AG09309 (cell line): ENCODE measurements at places on chromosomes 3 and 15.

DNA sequence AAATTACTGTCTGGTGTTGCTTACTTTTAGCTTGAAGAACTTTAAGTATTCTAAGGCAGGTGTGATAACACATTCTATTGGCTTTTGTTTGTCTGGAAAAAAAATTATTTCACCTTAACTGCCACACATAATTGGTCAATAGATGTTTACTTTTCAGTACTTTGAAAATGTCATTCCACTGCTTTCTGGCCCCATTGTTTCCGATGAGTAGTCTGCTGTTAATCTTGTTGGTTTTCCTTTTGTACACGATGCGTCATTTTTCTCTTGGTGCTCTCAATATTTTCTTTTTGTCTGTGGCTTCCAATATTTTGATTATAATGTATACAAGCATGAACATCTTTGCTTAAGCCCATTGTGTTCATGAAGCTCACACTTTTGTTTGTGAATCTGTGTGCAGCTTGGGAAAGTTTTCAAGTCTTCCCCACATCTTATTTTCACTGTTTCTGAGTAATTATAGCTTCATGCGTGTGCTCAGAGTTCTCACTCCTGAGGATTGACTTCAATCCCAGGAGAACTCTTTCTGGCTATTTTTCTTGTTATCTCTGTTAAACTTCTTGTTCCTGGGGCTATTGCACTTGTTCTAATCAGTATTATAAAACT lies 664.7 kb downstream of the IGSF11 start:
- no peak for DNase-seq

- DNase-seq, result no peak
Measured at GRCh38 chr3:110677506-110677905, 394.1 kb upstream of the NECTIN3 start.

DNA sequence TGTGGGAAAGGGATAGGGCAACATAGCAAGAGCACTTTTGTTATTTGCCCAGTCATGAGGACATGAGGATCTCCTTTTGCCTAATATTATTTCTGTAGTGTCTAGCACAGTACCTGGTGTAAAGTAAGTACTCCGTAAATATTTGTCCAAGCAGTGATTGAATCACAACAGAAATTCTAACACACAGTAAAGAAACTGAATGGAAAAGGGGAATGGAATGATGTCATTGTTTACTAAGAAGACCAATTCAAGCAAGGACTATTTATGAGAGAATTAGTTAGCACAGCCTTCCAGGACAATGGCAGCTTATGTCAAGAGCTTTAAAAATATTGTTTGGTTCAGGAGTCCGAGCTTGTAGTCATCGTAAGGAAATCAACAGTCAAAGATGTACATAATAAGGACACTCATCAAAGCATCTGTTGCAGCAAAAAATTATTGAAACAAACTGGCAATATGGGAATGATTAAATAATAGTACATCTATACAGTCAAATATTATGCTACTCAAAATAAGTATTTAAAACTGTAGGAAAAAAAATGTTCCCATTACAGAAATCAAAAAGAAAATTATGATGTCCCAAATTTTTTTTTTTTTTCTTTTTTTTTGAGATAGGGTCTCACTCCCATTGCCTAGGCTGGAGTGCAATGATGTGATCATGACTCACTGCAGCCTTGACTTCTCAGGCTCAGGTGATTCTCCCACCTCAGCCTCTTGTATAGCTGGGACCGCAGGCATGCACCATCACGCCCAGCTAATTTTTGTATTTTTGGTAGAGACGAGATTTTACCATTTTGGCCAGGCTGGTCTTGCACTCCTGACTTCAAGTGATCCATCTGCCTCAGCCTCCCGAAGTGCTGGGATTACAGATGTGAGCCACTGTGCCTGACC lies 17.9 kb downstream of the CAPN7 start:
- no peak for DNase-seq

DNA sequence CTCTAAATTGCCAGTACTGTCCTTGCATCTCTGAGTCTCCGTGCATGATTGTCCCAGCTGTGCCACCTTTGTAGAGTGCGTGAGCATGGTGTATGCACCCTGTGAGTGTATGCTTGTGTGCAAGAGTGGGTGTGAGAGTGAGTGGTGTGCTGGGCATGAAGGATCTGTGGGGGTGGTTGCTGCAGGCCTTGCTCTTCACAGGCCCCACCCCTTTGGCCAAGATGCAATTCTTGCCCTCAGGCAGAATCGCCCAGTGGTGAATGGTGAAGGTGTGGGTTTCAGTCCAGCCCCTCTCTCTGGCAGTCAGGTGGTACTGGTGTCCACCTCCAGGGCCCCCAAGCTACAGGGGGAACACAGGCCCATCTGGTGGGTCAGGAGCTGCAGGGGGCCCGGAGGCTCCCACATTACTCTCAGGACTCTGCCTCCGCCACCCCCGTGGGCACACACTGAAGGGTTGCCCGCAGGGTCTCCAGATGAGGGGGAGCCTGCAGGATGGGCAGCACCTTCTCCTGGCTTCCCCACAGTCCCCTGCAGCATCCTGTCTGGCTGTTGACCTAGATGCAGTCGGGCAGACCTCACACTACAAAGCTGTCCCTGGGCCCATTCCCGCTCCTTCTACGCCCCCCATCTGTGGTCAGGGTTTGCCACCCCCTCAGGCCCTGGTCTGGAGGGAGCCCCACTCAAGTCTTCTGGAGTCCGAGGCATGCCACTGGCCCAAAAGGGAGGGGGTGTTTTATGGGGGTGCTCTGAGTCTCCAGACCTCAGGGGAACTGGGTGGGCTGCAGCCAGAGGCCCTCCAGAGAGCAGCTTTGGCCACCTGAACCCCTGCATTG lies 8.3 kb upstream of the ROPN1B start:
- DNase-seq, result no peak

GRCh38 chr3:113847664-113848461 lies 9.3 kb downstream of the GRAMD1C start:
- no peak for DNase-seq

GRCh38 chr3:27105904-27106303 lies 263.3 kb downstream of the NEK10 start:
- no peak for DNase-seq

- DNase-seq, result no peak
Measured at GRCh38 chr15:92079047-92079446, 225.5 kb downstream of the SLCO3A1 start.

DNA sequence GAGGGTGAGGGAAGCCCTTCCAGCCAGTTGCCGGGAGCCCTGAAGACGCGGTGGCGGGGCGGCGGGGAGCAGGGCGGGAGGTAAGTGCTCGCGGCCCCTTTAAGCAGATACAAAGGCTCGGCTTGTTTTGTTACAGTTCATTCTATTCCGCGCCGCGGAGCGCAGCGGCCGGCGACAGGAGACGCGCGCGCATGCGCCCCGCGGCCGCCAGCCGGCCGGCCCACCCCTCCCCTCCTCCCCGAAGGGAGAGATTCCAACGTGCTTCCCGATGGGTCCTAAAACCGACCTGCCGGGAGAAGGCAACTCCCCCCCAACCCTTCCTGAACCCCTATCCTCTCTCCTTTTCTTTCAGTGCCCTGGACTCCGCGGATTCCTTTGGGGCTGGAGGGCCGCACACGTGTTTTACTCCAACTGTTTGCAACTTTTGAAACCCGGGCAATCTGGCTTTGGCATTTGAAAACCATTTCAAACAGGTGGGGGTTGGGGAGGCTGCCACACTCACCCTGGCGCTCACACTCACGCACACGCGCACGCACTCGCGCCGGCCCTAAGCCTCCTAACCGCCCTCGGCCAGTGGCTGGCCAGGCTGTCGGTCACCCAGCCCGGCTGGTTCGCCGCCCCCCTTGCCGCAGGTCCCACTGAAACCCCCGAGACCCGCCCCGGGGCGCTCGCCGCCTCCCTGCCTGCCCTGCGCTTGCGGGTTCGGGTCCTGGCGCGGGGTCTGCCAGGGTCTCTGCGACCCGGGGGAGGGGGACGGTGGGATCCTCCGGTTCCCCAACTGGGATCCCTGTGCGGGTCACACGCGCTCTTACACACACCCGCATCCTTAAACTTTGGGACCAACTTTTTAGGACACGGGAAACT lies at the start of gene MAGI1:
MAGI1 (minus strand) TSS at position 193 of the 864 bp plus-strand sequence. CDS start 610 bp downstream, outside the sequence.
- peak; percentile 89 for DNase-seq

GRCh38 chr3:43762451-43762850 lies 71.7 kb downstream of the ABHD5 start:
- no peak for DNase-seq

DNA sequence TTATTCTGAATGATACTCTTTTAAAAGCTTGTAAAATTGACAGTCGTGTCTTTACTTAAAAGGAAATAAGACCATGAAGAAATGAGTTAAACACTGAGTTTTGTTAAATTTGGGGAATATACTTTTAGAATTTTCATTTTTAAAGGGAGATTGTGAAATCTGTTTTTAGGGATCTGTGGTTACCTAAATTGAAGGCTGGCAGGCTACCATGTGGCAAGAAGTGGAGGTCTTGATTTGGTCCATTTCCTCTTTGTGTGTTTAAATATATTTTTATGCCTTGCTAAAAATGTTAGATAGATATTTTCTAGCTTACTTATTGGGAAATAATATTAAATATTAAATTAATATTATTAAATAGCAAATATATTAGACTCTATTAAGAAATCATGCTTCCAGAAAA lies 36.6 kb upstream of the SLC22A13 start:
- DNase-seq, result no peak

- DNase-seq, result no peak
Measured at GRCh38 chr15:59332009-59332408, 40.7 kb downstream of the MYO1E start.

DNA sequence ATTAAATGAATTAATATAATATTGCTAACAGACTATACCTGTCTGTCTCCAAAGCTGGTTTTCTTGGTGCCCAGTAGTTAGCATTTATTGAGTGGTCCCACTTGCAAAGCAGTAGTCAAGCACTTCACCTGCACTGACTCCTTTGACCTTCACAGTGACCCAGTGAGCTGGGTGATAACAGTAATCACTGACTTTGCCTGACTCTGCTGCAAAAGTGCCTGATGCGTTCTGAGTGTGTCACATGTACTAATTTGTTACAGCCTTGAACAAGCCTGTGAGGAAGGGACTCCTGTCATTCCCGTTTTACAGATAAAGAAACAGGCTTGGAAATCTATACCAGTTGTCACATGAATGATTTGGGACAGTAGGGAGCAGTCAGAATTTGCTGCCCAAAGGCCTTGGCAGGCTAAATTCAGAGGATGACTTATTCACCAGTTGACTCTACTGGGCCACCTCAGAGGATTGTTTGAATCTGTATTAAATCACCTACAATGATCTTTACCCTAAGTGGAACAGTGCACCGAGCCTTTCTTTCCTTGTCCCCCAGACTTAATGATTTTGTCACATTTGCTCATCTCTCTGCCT lies 116.6 kb upstream of the PLXNA1 start:
- no peak for DNase-seq

- DNase-seq, result no peak
Measured at GRCh38 chr3:181616088-181617070, 95.3 kb upstream of the SOX2 start.

DNA sequence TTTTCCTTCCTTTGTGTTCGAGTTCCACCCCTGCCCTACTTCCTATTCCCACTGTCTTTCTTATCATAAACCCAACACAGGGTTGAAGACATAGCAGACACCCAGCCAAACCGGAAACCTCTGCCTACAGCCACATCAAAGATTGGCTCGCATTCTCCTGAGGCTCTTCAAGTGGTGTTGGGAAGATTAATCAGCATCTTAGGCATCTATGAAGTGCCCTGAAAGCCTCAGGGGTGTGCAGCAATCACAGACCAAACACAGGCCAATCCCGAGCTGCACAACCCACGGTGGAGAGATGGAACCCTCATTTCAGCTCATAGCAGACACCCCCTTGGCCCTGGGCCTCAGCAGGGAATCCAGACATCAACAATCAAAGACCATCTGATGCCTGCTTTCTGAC lies 255.9 kb downstream of the XXYLT1 start:
- DNase-seq, result peak; percentile 4

DNA sequence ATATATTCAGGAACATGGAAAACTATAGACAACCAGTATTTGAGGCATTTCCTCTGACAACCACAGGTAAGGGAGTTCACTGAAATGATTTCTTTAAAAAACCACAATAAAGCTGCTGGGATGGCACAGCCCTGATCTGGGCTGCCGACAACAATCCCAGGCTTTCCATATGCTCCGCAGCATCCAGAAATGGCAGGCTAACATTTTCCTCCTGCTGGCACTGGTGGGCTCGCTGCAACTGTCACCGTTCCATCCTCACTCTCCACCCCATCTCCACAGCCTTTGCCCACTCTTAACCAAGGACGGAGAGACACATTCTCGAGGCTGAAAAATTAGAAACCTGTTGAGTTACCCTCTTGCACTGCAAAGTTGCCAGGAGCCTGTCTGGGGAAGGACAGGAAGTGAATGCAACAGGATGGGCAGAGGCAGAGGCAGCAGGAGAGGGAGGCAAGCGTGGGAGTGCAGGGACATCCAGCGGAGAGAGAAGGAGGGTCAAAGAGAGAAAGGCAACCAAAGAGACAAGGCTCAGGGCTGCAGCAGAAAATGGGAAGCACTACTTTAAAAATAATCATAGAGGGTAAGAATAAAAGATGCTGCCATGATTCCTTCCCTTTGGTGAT lies 79.0 kb upstream of the ARRDC4 start:
- DNase-seq, result no peak

DNA sequence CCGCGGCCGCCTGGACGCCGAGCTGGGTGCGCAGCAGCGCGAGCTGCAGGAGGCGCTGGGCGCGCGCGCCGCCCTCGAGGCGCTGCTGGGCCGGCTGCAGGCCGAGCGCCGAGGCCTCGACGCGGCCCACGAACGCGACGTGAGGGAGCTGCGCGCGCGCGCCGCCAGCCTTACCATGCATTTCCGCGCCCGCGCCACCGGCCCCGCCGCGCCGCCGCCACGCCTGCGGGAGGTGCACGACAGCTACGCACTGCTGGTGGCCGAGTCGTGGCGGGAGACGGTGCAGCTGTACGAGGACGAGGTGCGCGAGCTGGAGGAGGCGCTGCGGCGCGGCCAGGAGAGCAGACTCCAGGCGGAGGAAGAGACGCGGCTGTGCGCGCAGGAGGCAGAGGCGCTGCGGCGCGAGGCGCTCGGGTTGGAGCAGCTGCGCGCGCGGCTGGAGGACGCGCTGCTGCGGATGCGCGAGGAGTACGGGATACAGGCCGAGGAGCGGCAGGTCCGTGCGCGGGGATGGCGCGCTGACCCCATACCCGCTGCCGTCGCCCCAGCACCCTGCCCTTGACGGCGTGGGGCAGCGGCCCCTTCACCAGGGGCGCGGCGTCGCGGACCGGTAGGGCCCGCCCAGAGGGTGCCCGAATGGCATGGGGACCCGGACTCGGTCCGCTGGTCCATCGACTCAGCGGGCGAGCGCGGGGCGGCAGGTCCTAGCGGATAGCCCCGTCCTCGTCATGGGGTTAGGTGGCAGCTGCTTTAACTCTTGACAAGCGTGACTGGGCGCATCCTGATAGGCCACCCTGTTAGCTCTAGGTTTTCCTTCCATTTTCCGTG lies 848 bp downstream of the SYNM start:
- DNase-seq, result no peak

DNA sequence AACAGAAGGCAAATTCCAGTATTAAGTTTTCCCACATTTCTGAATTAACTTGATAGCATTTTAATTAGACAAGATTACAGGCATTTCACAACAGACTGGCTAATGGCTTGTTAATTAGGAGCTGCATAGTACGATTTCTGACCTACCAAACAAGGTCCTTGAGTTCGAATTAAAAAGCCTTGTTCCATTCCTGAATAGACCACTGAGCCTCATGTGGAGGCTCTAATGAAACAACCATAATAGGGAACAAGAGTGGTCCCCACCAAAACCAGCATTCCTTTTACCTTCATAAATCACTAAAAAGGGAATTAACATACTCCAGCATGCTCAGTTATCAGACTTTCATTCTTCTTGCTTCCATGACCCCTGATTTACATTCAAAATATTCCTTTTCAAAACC lies 66.4 kb downstream of the PRTG start:
- DNase-seq, result no peak

GRCh38 chr3:15453501-15453900 lies 26.1 kb downstream of the EAF1 start:
- DNase-seq, result no peak

- no peak for DNase-seq
Measured at GRCh38 chr3:120441776-120442175, 9.0 kb downstream of the FSTL1 start.
